GM23248 (cell line): ENCODE measurements at places on chromosomes 16 and 17.

GRCh38 chr17:79799538-79800324, 2.9 kb upstream of the CBX8 start:
- H3K4me3 ChIP-seq: no peak overlapping the region
- DNase-seq: peak; percentile 42
- peaks cover 67% of the 10 kb centered on the region for H3K27me3 ChIP-seq
- H3K36me3 ChIP-seq: no peaks in the 10 kb centered on the region

- H3K36me3 ChIP-seq: no peaks in the 10 kb centered on the region
- no peak overlapping the region for H3K27ac ChIP-seq
- no peak overlapping the region for H3K4me3 ChIP-seq
Observed at GRCh38 chr17:81151278-81151677, 14.0 kb upstream of the PVALEF start.

DNA sequence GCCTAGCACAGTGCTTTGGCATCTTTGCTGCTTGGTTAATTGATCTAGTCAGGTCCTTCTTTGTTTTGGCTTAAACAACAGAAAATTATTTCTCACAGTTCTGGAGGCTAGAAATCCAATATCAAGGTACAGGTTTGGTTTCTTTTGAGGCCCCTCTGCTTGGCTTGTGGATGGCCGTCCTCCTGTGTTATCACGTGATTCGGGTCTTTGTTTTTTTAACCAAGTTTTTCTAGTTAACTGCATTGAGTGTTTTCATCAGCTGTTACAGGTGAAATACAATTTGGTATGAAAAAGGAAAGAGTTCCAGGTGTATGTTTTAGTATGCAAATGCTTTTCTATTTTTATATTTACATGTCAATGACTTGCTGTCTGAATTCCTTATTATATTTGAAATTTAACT, 2.8 kb downstream of the NLK start:
- no peaks in the 10 kb centered on the region for H3K27me3 ChIP-seq
- peaks cover 40% of the 10 kb centered on the region for H3K4me1 ChIP-seq
- no peaks in the 10 kb centered on the region; the same call in 1 of the 2 replicates for H3K36me3 ChIP-seq
- peak overlapping the region; percentile 69 for H3K4me3 ChIP-seq
- H3K27ac ChIP-seq: no peak overlapping the region

DNA sequence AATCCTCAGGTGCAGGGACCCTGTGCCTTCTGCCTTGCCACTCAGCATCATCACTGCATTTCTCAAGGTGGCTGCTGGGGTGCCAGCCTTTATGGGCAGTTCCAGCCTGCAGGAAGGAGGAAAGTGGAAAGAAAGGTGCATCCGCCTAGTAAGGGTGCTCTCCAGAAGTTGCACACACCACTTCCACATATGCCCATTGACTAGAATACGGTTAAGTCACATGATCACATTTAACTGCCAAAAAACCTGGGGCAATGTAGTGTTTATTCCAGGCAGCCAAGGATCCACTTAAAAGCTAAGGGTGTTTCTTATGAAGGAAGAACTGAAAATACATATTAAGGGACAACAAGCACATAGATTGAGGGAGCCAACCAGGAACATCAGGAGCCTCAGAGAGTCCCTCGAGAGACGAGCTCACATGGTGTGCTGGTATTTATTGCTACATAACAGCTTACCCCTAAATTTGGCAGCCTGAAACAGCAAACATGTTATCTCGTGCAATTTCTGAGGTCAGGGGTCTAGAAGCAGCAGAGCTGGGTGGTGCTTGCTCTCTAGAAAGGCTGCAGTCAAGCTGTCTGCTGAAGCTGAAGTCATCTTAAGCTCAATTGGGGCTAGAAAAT, 52.0 kb upstream of the MMP2 start:
- no peaks in the 10 kb centered on the region for H3K4me1 ChIP-seq
- H3K36me3 ChIP-seq: no peaks in the 10 kb centered on the region
- H3K27ac ChIP-seq: no peak overlapping the region
- no peak overlapping the region for H3K4me3 ChIP-seq
- peaks cover 18% of the 10 kb centered on the region for H3K27me3 ChIP-seq

DNA sequence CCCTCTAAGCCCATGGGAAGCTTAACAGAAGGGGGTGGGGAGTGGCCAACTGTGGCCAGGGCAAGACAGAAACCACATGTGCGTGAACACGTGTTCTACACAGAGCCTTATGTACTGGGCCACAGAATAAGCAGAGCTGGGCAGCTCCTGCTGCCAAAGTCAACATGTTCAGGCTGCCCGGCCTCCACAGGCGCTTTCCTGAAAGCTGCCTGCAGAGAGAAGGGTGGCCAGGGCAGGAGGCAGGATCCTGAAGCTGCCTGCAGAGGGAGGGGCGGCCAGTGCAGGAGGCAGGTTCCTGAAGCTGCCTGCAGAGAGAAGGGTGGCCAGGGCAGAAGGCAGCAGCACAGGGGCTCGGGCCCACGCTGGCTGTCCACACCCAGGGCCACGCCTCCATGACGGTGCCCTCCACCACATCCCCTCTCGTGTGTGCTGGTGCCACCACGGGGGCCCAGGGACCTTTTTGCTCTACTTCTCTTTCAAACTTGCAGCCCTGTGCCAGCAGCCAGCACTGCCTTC, 79.5 kb downstream of the ANKRD11 start:
- H3K4me1 ChIP-seq: peaks cover 35% of the 10 kb centered on the region
- no peaks in the 10 kb centered on the region for H3K36me3 ChIP-seq
- H3K4me3 ChIP-seq: no peak overlapping the region
- H3K27ac ChIP-seq: peak overlapping the region; percentile 64

- H3K4me1 ChIP-seq: no peaks in the 10 kb centered on the region; the same call in 1 of the 2 replicates
- H3K4me3 ChIP-seq: no peak overlapping the region
- H3K27ac ChIP-seq: no peak overlapping the region
- H3K27me3 ChIP-seq: no peaks in the 10 kb centered on the region
Observed at GRCh38 chr17:82799591-82799990, 40.2 kb downstream of the ZNF750 start.

DNA sequence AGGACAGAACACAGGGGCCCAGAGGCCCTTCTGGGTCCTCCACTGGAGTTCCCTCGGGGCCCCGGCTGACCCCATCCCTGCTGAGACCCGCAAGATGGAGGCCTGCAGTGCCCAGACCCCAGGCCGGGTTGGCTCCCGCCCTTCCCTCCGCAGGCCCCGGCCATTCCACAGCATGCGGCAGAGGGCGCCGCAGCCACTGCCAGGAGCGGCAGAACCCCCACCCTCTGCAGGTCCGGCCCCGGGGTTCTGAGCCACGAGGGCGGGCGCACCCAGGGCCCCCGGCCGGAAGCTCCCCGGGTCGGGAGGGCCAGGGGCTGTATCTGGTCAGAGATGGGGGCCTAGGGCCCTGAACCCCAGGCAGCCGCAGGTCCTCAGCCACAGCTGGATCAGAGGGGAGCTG, 2.4 kb upstream of the PERCC1 start:
- H3K4me1 ChIP-seq: no peaks in the 10 kb centered on the region
- no peaks in the 10 kb centered on the region for H3K36me3 ChIP-seq
- H3K4me3 ChIP-seq: no peak overlapping the region
- DNase-seq: peak; percentile 40
- H3K27ac ChIP-seq: no peak overlapping the region

- no peak overlapping the region for H3K27ac ChIP-seq
- no peak overlapping the region for H3K4me3 ChIP-seq
- DNase-seq: peak; percentile 43
- peaks cover 15% of the 10 kb centered on the region for H3K4me1 ChIP-seq
- H3K36me3 ChIP-seq: peaks cover 12% of the 10 kb centered on the region; the same call in 1 of the 2 replicates
Observed at GRCh38 chr16:11020792-11021551, 76.6 kb downstream of the CLEC16A start.

DNA sequence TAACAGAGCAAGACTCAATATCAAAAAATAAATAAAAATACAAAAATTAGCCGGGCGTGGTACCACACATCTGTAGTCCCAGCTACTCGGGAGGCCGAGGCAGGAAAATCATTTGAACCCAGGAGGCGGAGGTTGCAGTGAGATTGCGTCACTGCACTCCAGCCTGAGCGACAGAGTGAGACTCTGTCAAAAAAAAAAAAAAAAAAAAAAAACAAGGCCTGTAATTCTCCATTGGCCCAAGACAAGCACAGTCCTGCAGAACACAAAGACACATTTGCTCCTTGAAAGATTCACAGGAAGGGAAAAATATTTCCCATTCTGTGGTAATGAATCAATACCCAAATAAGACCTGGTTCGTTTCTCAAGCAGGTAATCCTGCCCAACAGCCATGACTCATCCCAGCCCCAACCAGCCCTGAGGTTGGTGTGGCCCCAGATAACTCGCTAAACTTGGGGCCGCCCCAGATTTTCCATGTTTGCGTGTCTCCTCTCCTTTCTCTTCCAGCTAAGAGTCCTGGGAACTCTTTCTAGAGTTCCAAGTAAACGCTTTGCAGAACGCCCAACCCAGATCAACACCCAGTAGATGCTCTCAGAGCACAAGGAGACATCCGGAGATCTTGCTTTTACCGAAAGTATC, 40.3 kb upstream of the SNN start:
- no peaks in the 10 kb centered on the region for H3K27me3 ChIP-seq
- DNase-seq: peak; percentile 96
- peaks cover 56% of the 10 kb centered on the region for H3K4me1 ChIP-seq

GRCh38 chr17:51319186-51319585, 58.8 kb downstream of the UTP18 start:
- H3K36me3 ChIP-seq: no peaks in the 10 kb centered on the region
- H3K27ac ChIP-seq: no peak overlapping the region
- no peaks in the 10 kb centered on the region for H3K27me3 ChIP-seq
- no peaks in the 10 kb centered on the region for H3K4me1 ChIP-seq

- H3K4me1 ChIP-seq: peaks cover 71% of the 10 kb centered on the region
- no peaks in the 10 kb centered on the region for H3K36me3 ChIP-seq
Observed at GRCh38 chr16:85200471-85201278, 88.4 kb upstream of the CIBAR2 start.

GRCh38 chr17:50472286-50472685, 3.6 kb upstream of the CHAD start:
- H3K4me3 ChIP-seq: no peak overlapping the region
- no peak for DNase-seq
- no peak overlapping the region for H3K27ac ChIP-seq
- no peaks in the 10 kb centered on the region for H3K36me3 ChIP-seq

GRCh38 chr16:89709166-89709565, 7.7 kb upstream of the SPATA2L start:
- DNase-seq: no peak
- no peak overlapping the region for H3K4me3 ChIP-seq
- no peaks in the 10 kb centered on the region for H3K27me3 ChIP-seq
- H3K27ac ChIP-seq: no peak overlapping the region
- H3K36me3 ChIP-seq: no peaks in the 10 kb centered on the region
- H3K4me1 ChIP-seq: peaks cover 4% of the 10 kb centered on the region; the same call in 1 of the 2 replicates

- H3K4me3 ChIP-seq: no peak overlapping the region
- H3K27ac ChIP-seq: no peak overlapping the region
- no peaks in the 10 kb centered on the region for H3K27me3 ChIP-seq
- no peaks in the 10 kb centered on the region for H3K36me3 ChIP-seq
Observed at GRCh38 chr16:12871784-12872183, 29.6 kb upstream of the SHISA9 start.

DNA sequence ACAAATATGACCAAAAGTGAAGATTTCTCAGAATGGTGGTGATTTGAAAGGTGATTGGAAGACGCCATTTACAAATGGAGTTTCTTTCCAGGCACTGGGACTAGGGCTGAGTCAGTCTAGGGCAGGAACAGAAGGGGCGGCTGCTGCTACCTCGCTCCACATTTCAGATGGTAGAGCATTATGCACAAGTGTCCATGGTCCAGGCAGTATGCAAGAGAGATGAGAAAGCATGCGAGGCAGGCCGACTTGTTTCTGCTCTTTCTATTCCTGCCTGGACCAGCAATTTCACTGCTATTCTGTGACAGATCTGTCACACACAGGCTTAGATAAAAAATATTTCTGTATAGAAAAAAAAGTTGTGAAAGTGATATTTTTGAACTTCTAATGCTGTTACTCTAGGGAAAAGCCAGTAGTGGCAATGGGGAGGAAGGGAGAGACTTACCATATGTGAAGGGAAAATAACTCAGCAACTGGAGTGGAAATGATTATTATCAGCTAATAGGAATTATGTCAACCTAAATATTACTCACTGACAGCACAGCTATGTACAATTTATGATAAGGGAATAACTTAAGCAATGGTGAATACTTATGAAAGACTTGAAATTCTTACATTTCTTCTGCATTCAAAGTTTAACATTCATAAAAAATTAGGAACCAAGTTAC, 134.7 kb upstream of the NETO2 start:
- H3K27me3 ChIP-seq: no peaks in the 10 kb centered on the region
- H3K36me3 ChIP-seq: no peaks in the 10 kb centered on the region
- H3K27ac ChIP-seq: no peak overlapping the region
- DNase-seq: no peak
- H3K4me3 ChIP-seq: no peak overlapping the region

- H3K27ac ChIP-seq: no peak overlapping the region
- H3K4me3 ChIP-seq: no peak overlapping the region
- H3K36me3 ChIP-seq: no peaks in the 10 kb centered on the region
- H3K4me1 ChIP-seq: no peaks in the 10 kb centered on the region
Observed at GRCh38 chr17:63996430-63997182, 1.5 kb upstream of the PRR29 start.

DNA sequence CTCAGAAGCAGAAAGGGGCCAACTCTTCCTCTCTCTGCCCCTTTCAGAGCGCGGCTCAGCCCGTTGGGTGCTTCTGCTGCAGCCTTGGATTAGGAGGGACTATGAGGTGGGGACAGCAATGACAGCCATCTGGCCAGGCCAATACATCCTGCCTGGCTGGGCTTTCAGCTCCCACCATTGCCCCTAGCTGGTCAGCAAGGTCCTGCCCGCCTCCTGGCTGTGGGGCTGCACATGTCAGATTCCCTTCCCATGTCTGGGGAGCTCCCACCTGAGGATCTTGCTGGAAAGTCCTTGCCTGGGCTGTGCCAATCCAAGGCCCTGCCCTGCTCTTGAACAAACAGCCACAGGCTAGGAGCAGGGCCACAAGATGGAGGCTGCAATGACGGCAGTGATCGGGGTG, 8.3 kb downstream of the TRIM65 start:
- no peaks in the 10 kb centered on the region for H3K27me3 ChIP-seq
- no peaks in the 10 kb centered on the region for H3K4me1 ChIP-seq
- H3K27ac ChIP-seq: no peak overlapping the region
- no peak overlapping the region for H3K4me3 ChIP-seq
- no peaks in the 10 kb centered on the region for H3K36me3 ChIP-seq

GRCh38 chr17:56890906-56891674, 22.8 kb downstream of the TRIM25 start:
- H3K27ac ChIP-seq: no peak overlapping the region
- no peaks in the 10 kb centered on the region for H3K4me1 ChIP-seq
- H3K4me3 ChIP-seq: no peak overlapping the region
- DNase-seq: no peak
- no peaks in the 10 kb centered on the region for H3K27me3 ChIP-seq

- no peak overlapping the region for H3K27ac ChIP-seq
- H3K36me3 ChIP-seq: no peaks in the 10 kb centered on the region
- H3K27me3 ChIP-seq: no peaks in the 10 kb centered on the region
- H3K4me1 ChIP-seq: no peaks in the 10 kb centered on the region
Observed at GRCh38 chr17:63694229-63694949, 5.5 kb downstream of the LIMD2 start.
